PC-9 (cell line): ENCODE measurements at places on chromosomes 16 and 17. TPM values are rescaled to one million over a fixed set of nuclear protein-coding genes. Genes with fewer than 3 reads are reported as not detected.

The KRTAP4-4 gene
- not detected in 2 replicates for total RNA-seq

DNA sequence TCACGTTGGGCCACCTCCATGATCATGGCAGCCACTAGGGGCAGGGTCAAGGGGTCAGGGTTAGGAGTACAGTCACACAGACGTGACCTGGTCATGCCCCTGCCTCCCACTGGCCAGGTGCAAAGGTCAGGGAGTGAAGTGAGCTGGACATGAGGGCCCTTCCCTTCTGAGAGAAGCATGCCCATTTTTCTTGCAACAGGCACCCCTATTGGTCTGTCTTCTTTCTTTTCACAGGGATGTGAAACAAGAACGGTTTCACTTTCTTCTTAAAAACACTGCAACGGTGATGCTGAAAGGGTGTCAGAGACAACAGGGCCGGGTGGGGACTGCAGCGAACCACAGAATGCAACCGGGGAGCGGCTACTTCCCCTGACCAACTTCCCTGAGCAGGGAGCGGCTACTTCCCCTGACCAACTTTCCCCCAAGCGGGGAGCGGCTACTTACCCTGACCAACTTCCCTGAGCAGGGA lies 52.1 kb upstream of the DOC2B start:
- DNase-seq: no peak

GRCh38 chr17:78781893-78782304 lies at the start of gene CYTH1:
Gene CYTH1, minus strand, starts transcription at chr17:78782273. Its CDS starts 50 bp downstream, at chr17:78782223.
- no peak for DNase-seq

GRCh38 chr16:57941016-57941664 lies 29.8 kb downstream of the CNGB1 start:
- peak; percentile 38 for DNase-seq

DNA sequence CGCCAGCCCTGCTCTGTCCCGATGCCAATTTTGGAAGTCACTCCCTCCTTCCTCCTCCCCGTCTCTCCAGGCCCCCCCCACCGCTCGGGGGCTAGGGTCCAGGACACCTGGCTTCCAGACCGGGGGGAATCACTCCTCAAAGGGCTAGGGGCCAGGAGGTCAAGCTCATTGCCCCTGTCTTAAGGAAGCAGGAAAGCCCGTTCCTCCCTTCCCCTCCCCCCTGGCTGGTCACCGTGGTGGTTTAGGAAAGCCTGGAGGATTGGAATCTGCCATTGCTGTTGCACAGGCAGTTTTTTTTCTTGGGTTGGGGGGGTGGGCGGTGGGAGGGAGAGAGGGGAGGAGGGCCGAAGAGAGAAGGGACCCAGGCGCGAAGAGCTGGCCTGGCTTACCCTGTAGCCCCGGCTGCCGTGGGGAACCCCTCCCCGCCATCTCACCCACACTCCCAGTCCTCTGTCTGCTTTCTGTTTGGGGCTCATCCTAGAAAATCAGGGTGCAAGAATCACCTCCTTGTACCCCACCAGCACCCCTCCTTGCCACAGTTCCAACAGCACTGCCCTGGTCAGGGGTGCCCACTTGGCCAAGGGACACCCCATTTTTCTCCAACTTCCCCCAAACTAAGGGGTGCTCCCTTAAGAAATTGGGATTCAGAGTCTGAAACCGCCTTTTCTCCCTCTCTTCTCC lies 2.9 kb upstream of the BCL6B start:
- no peak for DNase-seq

The PHKG2 gene
- total RNA-seq: 66.1 and 67.3 TPM in 2 replicates

DNA sequence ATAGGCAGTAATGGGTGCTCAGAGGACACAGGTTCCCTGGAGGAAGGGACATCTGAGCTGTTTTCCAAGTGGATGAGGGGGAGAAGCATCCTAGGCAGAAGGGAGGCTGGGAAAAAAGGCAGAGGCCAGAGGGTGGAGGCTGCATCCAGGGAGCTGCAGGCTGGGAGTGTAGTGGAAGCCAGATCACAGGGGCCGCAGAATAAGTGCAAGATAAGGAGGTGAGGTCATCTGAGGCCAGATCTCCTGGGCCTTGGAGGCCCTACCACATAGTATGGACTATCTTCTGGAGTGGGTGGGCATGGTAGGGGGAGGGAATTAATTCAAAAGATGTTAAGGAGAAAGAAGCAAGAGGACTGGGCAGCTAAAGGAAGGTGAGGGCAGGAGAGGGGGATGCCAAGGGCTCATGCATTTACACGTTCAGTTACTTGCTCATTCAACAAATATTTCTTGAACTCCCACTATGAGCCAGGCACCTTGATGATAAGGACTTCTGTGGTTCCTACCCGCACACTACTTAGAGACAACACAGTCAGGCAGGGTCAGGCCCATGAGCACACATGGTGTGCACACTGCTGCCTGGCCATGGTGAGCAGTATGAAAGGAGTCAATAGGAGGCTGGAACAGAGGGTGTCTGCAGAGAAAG lies 2.4 kb upstream of the RIPOR1 start:
- DNase-seq: no peak

DNA sequence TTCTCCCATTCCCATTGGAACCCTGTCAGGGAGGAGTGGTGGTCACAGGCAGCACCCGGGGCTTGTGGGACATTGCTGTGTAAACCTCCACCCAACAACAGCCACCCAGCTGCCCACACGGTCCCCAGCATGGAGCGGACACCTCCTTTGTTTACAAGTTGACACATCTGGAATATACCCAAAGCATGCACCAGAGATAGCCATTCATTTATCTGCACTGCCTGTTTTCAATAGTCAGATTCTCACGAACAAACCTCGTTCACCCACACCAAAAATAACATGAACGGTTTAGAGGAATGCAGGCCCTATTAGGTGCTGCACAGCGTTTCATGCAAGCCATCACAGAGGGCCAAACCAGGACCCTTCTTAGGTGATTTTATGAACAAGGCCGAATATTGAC lies 244.8 kb downstream of the FOXL1 start:
- no peak for DNase-seq

GRCh38 chr17:41777157-41777573 lies 9.3 kb downstream of the JUP start:
- DNase-seq: no peak

The TBC1D3 gene
- total RNA-seq: not detected in 2 replicates

DNA sequence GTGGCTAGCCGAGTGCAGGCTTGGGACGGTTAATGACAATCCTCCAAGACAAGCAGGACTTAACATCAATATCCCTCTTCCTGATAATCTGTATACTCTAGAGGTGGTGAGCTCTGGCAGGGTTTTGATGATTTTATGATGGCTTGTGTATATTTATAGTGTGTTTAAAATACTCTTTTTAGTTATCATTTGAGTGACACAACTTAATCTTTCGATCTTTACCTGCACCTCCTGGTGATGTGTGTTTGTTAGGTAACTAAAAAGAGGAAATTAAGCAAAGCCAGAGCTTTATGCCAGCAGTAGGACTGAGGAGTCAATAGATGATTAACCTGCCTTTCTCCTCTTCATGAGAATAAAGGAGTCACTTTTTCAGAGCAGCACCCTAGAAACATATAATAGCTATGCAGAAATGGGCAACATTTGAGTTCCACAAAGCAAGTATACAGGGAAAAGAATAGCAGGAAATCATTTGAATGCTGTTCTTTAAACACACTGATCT lies 210.5 kb downstream of the IRX3 start:
- no peak for DNase-seq

- no peak for DNase-seq
These were observed 1.6 kb downstream of the DRC7 start for GRCh38 chr16:57696240-57696639.

DNA sequence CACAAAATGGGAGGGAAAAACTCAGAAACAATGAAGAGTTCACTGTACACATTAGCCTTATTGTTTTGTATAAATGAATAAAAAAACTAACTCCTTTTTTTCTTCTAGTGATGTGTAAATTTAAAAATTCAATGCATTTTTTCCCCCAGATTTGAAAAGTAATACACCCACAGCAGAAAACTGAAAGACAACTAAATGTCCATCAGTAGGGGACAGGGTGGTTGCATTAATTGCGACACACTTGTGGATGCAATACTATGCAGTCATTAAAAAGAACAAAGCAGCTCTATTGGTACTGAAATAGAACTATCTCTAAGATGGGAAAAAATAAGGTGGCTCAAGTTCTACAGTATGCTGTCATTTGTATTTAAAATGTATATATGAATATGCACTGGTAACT lies 13.7 kb upstream of the WIPI1 start:
- no peak for DNase-seq

GRCh38 chr16:1450841-1451240 lies 6.5 kb upstream of the CCDC154 start:
- DNase-seq: no peak

The SLX1A gene
- total RNA-seq: 100 and 252 TPM in 2 replicates

DNA sequence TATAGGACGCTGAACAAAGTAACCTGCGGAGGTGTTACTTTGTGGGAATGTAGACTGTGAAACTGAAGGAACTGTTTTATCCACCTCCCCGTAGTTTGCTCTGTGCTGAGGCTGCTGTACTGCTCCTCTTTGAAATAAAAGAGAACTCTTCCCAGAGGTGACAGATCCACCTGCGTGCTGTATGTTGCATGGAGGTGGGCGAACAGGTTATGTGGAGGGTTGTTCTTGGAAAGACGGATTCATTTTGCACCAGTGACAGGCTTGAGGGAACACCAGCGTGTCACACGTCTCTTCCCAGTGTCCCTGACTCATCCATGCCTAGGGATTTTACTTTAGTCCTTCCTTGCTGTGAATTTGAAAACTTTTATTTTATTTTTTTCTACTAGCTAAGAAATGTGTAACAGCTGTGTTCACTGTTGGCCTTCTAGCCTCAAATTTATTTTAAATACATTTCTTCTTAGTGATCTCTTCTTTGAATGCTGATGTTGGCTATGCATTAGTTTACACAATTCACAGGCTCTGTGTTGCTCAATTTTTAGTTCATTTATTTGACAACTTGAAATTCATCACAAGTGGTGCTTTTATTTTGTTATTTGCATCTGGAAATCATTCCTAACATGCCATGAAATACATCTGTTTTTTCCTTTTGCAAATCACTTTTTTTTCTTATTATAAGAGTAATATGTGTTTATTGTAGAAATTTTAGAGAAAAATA lies 512.4 kb downstream of the CDH13 start:
- DNase-seq: no peak

- no peak for DNase-seq
These were observed 37.6 kb downstream of the MMD start for GRCh38 chr17:55383771-55384642.

DNA sequence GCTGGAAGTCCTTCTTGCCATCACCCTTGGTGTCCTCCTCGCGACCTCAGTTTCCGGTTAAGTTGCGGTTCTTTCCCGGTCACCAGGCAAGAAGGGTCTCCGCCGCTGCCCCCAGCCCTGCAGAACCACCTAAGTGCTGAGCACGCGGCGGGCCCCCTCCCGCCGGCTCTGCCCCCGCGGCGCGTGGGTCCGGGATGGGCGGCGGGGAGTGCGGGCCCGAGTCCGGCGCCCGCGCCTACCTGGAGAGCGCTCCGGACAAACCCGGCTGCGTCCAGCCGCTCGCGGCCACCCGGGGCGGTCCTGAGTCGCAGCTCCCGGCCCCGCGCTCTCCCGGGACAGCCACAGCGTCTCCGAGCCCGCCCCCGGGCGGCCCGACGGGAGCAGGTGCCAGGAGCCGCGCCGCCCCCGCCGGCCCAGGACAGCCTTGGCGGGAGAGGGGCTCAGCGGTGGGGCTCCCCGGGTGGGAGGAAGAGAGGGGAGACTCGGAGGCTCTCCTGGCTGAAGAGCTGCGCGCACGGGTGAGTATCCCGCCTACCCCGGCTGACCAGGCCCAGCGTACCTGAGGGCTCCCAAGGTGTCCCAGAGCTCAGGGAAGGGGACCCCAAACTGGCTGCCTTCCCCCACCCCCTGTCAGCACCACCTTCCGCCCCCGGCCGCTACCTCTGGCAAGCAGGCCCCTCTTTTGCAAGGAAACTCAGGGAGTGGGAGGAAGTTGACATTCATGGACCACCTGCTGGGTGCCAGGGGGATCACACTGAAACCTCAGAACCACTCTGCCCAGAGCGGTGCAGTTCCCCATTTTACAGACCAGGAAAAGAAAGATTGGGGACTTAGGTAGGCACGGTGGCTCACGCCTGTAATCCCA lies 22.2 kb upstream of the C17orf113 start:
- no peak for DNase-seq

- no peak for DNase-seq
These were observed 2.3 kb downstream of the UBB start for GRCh38 chr17:16383216-16383615.

The VTN gene
- not detected in 2 replicates for total RNA-seq

- no peak for DNase-seq
These were observed 82.5 kb upstream of the TNRC6C start for GRCh38 chr17:77875881-77876509.

The KRTAP4-5 gene
- not detected in 2 replicates for total RNA-seq

DNA sequence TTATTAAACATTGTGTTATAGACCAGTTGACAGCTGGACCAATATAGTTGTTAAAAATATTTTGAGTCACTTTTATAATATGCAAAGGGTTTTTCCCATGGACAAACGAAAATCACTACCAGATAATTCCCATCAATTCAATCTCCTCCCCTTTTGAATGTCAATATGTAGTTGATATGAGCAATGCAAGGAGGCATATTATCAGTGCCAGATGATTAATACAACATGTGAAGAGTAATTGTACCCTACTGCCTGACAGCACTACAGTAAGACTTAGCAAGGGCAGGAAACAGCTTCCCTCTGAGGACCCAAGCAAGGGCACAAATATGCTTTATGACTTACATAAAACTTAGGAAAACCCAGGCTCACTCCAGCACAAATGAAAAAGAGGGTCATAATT lies 17.3 kb downstream of the KANSL1 start:
- no peak for DNase-seq

GRCh38 chr17:75996665-75997590 lies 3.7 kb upstream of the CDK3 start:
- DNase-seq: peak; percentile 80

The GALR2 gene
- total RNA-seq: 2.8 and 3.0 TPM in 2 replicates

DNA sequence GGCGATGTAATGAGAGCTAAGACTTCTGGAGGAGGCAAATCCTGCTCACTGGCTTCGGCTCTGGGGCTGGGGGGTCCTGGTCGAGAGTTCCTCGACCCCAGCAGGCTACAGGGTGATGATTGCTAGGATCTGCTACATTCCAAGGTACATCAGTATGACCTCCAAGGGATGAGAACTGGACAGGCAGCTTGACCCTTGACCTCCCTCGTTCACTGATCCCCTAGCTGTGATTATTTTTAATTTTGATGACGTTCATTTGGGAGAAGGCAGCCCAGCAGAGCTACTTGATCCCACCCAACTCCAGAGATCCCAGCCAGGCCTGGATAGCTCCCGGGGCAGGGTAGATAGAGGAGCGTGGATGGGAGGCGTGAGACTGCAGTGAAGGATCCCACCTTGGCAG lies 242.3 kb downstream of the MAF start:
- no peak for DNase-seq

The MPP3 gene
- total RNA-seq: 17.4 and 22.0 TPM in 2 replicates
